ENCODE measurements at places on chromosomes 7 and 10.

DNA sequence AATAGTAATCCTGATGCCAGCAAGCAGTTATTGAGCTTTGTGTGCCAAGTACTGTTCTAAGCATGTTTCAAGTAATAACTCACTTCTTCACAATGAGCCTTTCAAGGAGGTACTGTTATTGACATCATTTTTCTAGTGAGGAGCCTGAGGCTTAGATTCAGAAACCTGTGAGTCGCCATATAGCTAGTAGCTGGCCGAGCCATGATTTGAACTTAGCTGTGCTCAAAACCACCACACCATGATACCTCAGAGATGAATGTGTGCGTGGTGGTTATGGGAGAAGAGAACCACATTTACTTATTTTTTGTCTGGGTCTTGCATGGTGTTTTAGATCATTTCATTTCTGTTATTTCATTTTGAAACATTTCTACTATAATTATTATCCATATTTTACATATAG is 578.9 kb downstream of the AUTS2 start:
- no peak for DNase-seq

GRCh38 chr7:122046402-122046801 is 97.6 kb downstream of the AASS start:
- peak; percentile 24 for DNase-seq

- DNase-seq: no peak
Observed at GRCh38 chr10:44309361-44309760, 75.5 kb downstream of the CXCL12 start.

DNA sequence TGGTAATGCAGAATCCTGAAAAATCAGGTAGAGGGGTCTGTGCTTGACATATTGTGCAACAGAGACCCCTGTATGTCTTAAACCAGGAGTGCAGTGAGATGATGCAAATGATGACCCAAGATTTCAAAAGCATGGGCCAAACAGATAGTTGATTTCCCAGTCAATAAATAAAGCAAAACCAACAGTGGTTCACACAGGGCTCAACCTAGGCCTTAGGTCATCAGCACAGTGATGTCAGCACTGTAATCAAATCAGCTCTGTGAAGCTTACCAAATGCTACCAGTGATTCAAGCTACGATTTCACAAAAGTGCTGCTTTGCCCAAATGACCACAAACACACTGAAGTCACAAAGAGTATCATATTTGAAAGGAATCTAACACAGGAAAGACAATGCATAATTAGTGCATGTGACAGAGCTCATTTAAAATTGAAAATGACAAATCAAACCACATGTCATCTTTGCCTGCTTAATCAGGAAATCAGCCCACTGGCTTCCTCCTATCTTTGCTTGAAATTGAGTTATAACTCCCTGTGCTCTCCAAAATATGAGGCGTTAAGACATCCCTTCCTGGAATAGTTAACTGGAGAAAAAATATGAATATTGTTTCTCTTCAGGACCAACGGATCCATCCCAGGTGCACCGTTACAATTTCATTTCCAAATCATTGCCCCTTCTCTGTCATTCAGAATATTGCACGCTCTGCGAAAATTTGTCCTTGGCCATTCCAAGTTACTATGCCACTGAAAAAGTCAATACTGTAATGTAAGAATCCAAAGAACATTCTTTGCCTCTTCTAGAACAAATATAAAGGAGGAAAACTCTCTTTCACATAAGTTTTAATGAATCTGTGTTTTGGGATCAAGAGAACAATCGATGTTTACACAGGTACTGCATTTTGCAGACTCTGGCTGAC is 41.9 kb upstream of the ASL start:
- no peak for DNase-seq

GRCh38 chr10:13335881-13336280 is 12.2 kb downstream of the SEPHS1 start:
- no peak for DNase-seq

- DNase-seq: no peak
Observed at GRCh38 chr10:133326745-133327650, 9.7 kb downstream of the CALY start.

- DNase-seq: peak; percentile 91
Observed at GRCh38 chr10:58782876-58783851, 270.5 kb downstream of the BICC1 start.

- no peak for DNase-seq
Observed at GRCh38 chr7:129010075-129010474, 44.8 kb downstream of the TNPO3 start.

DNA sequence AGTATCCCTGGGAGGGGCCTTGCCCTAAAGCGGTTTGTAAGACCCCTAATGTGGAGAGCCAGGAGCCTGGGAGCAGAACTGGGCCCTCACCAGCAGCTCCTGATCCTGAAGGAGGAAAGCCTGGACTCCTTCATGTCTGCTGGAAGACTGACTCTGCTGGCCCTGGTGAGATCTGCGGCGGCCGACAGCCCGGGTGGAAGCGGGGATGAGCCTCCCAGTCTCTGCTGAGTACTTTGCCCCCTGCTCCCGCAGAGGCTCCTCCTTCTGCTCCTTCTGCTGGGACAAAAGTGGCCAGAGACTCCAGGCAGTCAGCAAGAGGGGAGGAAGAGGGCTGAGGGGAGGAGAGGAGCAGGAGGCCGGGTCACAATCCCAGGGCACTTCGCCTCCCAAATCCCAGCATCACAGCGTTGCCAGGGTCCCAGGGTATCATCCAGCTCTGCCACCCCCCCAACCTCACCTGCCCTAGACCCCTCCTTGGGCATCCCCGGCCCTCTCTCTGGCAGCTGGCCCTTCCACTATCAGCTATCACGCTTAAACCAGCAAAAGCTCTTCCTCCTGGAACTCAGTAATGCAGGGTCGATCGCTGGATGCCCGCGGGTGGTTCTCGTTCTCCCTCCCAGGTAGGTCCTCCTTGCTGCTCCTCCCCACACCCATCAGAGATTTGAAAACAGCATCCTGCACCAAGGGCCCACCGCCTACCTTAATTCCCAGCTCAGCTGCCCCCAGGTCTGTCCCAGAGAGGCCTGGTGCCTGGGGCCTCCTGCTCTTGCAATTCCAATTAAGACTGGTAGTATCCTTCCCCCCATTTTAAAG is 7.9 kb downstream of the TBATA start:
- DNase-seq: no peak

GRCh38 chr7:121429798-121430197 is 33.7 kb upstream of the FAM3C start:
- DNase-seq: no peak

DNA sequence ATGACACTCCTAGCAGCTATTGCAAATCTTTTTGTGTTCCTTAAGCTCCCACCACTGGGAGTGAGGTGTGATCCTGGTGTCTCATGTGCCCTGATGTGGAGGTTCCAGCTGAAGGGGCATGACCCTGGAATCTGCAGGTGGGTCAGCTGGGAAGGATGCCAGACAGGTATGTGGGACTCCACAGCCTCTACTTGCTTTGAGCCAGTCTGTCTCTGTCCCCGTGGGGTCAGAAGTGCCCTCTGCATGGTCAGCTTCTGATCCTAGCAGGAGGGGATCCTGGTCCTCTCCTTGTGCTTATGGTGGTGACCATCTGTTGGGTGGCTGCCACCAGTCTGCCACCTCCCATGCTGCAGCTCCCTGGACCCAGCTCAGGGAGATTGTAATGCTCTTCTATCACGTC is 51.1 kb upstream of the COMTD1 start:
- no peak for DNase-seq

DNA sequence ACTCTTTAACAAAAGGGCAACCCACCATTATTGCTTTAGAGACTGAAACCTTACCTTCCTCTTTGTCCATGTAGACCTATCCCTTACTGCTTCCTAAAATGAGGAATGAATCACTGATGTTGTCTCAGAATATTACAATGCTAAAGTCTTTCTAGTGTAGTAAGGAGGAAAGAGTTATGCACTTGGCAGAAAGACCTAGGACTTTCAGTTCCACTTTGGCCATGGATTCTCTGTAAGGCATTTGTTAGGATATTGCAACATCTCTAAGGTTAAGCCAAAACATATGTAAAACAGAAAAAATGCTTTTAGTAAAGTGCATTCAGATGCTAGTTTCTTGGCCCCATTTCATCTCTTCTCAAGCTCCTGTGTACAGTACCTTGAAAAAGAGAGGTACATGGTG is 230.9 kb downstream of the PARD3 start:
- DNase-seq: peak; percentile 94

- DNase-seq: no peak
Observed at GRCh38 chr10:104485632-104486031, 132.0 kb downstream of the CFAP58 start.

DNA sequence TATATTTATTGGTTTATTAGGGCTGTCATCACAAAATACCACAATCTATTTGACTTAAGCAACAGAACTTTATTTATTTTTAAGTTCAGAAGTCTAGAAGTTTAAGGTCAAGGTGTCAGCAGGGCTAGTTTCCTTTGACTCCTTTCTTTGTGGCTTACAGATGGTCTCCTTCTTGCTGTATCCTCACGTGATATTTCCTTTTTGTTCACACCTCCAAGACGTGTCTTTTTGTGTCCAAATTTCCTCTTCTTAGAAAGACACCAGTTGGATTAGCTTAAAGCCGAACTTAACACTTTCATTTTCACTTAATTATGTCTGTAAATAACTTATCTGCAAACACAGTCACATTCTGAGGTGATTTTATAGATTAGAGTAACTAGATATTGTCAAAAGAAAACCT is 631.4 kb upstream of the POT1 start:
- no peak for DNase-seq
